Activated naive CD4-positive, alpha-beta T cell treated with anti-CD3 and anti-CD28 coated beads, Interleukin-2, amount 10 ng/mL, durations not matched to agents 7 days and 5 days (primary cell): ENCODE measurements at places on chromosomes 16 and 17.

- H3K27me3 ChIP-seq, result no peaks in the 10 kb centered on the region
- no peak for DNase-seq
- H3K36me3 ChIP-seq, result peaks cover 34% of the 10 kb centered on the region
Observed at GRCh38 chr16:50298591-50299507, 32.5 kb downstream of the ADCY7 start.

DNA sequence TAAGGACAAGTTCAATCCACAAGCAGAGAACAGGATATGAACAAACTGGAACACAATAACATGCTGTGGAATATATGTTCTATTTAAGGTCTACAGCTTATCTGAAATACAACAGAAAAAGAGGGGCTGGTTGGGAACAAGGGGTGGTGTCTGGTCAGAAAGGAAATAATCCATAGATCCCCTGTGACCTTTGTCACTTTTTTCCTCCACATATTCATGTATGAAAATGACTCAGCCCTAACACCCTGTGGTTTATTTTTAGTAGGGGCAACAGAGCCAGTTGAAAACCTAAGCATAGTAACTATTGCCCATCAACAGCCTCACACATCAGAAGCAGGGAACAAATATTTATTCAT lies 12.3 kb upstream of the SPAG9 start:
- H3K4me3 ChIP-seq, result no peak overlapping the region
- no peak overlapping the region for H3K27ac ChIP-seq
- H3K36me3 ChIP-seq, result no peaks in the 10 kb centered on the region
- peaks cover 7% of the 10 kb centered on the region for H3K4me1 ChIP-seq

DNA sequence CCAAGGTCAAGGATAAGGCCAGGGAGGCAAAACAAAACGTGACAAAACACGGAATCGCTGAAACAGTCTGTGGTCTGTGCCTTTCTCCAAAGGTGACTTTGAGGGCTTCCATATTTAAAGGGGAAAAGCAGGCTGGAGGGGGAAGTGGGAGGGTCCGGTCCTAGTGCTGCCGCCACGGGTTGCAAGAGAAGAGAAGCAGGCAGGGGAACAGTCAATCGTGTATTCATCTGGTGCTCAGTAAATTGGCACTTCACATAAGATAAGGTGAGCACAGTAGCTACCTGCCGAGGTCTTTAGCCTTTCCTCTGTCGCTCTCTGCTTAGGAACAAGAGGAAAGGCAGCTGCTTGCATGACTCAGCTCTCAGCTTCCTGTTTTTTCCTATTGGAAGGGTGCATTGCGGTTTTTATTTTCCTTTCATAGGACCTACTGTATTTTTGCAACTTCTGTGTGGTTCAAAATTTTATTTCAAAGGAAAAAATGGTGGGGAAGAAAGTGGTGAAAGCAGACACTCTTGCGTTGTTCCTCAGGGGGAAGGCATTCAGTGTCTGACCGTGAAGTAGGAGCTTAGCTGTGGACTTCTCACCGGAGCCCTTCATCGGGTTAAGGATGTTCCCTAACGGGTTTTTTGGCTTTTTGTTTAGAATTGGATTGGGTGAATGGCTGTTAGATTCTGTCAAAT lies 7.1 kb upstream of the LGALS3BP start:
- peak overlapping the region; percentile 24 for H3K27ac ChIP-seq
- peaks cover 19% of the 10 kb centered on the region for H3K4me1 ChIP-seq
- peak overlapping the region; percentile 10 for H3K4me3 ChIP-seq
- no peak for DNase-seq
- H3K27me3 ChIP-seq, result peaks cover 3% of the 10 kb centered on the region

DNA sequence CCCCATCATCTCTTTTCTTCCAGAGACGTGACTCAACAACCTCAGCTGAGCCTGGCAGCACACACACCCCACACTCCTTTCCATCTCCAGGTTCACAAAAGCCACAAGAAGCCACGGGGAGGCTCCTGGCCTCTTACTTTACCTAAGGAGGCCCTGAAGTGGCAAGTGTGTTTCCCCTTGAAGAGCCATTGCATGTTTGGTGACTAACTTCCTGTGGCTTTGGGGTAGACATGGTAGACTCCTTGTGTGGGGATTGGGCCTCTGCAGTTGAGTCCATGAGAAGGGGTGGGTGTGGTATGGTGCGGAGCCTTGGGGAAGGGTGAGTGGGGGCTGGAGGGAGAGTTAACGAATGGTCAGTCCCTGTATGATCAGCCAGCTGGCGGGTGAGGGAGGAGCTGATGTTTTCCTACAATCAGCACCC lies 24.2 kb downstream of the SAP30BP start:
- no peaks in the 10 kb centered on the region for H3K27me3 ChIP-seq
- H3K4me3 ChIP-seq, result no peak overlapping the region
- peaks cover 54% of the 10 kb centered on the region for H3K4me1 ChIP-seq
- peak; percentile 56 for DNase-seq
- H3K27ac ChIP-seq, result peak overlapping the region; percentile 43

- no peak overlapping the region for H3K27ac ChIP-seq
- peaks cover 23% of the 10 kb centered on the region for H3K27me3 ChIP-seq
- peaks cover 18% of the 10 kb centered on the region for H3K4me1 ChIP-seq
- no peaks in the 10 kb centered on the region for H3K36me3 ChIP-seq
Observed at GRCh38 chr17:64323774-64324173, 60.7 kb upstream of the TEX2 start.

DNA sequence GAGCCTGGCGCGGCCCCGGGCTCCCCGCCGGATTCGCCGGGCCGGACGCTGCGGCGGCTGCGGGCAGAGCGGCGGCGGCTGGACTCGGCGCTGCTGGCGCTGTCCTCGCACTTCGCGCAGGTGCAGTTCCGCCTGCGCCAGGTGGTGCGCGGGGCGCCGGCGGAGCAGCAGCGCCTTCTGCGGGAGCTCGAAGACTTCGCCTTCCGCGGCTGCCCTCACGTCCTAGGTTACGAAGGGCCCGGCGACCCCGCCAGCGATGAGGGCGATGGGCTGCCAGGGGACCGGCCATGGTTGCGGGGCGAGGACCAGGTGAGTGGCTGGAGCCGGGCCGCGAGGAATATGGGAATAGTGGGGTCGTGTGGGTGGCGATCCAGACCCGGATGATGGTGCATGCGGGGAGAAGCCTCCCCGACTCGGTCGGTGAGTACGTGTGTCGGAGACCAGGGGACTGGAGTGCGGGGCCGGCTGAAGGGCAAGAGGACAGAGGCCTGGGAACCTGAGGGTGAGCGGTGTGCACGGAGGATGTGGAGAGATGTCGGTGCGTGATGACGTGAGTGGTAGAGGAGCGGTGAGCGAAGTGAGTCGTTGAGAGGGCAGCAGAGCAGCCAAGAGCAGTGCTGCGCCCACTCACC lies 517 bp downstream of the RUNDC1 start:
- peak; percentile 74 for DNase-seq
- H3K4me3 ChIP-seq, result peak overlapping the region; percentile 86
- H3K27ac ChIP-seq, result peak overlapping the region; percentile 80
- H3K4me1 ChIP-seq, result peaks cover 42% of the 10 kb centered on the region
- peaks cover 21% of the 10 kb centered on the region for H3K36me3 ChIP-seq
- peaks cover 16% of the 10 kb centered on the region for H3K27me3 ChIP-seq

DNA sequence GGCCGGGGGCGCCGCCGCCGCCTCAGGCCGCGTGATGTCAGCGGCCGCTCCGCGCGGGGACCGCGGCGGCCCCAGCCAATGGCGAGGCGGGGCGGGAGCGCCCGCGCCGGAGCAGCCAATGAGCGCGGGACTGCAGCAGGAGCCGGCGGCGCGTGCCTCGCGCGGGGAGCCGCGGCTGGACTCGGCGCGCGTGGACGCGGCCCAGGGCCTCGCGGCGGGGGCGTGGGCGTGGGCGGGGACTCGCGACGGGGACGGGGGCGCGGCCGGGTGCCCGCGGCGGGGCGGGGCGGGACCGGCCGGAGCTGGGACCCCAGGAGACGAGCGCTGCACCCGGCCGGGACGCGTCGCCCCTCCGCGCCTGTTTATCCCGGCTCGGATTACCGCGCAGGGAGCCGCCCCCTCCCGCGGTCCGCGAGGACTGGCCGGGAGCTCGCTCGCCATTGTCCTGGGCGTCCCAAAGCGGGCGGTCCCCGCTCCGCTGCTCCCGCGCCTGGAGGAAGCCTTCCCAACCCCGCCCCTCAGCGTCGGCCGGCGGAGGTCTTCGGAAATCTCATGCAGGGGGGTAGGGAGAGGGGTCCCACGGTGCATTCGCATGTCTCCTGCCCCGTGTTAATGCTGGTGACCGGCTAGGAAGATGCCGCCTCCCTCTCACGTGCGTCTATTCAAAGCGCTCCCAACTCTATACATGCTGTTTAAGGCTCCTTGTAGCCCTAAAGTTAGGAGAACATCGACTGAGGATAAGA lies at the start of gene RNF157:
TSS of gene RNF157 (minus strand) at position 33 of the 743 bp plus-strand sequence. CDS start 253 bp downstream, outside the sequence.
- H3K4me1 ChIP-seq, result peaks cover 81% of the 10 kb centered on the region
- no peaks in the 10 kb centered on the region for H3K27me3 ChIP-seq
- H3K36me3 ChIP-seq, result peaks cover 35% of the 10 kb centered on the region
- peak; percentile 80 for DNase-seq
- peak within 1 kb of the TSS; percentile 87 for H3K27ac ChIP-seq

DNA sequence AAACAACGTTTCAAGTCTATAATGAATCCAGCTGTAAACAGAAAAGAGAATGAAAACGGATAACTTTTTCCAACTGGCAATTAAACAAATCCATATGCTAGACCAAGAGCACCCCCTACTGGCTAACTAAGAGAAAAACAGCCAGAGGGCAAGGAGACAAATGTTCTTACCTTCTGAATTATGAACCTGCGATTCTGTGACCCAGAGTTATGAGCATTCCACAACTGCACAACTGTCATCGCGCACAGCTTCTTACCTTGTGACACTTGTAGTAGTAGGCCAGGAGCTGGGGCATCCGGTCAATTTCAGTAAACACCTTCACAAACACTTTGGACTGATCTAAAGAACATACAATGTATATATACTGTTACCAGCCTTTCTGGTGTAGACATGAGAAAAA lies 18.6 kb downstream of the COG7 start:
- no peak overlapping the region for H3K4me3 ChIP-seq
- no peak for DNase-seq
- no peaks in the 10 kb centered on the region for H3K27me3 ChIP-seq
- H3K27ac ChIP-seq, result no peak overlapping the region
- peaks cover 30% of the 10 kb centered on the region for H3K36me3 ChIP-seq

DNA sequence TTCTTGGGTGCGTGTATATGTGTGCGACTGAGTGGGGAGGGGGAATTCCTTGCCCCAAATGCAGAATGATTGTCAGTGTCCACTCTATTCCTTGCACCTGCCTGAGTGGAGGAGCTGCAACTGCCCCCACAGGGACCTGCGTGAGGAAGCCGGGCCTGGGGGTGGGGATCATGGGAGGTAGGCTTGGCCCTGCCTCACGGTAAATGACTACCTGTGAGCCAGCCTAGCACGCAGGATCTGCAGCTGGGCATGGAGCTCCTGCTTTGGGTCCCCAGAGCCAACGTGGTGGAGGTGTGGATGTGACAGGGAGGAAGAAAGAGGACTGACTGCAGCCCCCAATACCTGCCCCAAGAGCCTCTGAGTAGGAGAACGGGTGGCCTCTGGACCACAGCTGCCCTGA lies 77.0 kb upstream of the GAS7 start:
- no peak overlapping the region for H3K4me3 ChIP-seq
- H3K36me3 ChIP-seq, result no peaks in the 10 kb centered on the region
- H3K27ac ChIP-seq, result no peak overlapping the region
- H3K4me1 ChIP-seq, result no peaks in the 10 kb centered on the region
- no peaks in the 10 kb centered on the region for H3K27me3 ChIP-seq

- no peak overlapping the region for H3K4me3 ChIP-seq
- H3K27ac ChIP-seq, result no peak overlapping the region
- no peaks in the 10 kb centered on the region for H3K36me3 ChIP-seq
- no peak for DNase-seq
Observed at GRCh38 chr17:43855061-43855460, 8.1 kb downstream of the CD300LG start.

GRCh38 chr16:3058139-3059030 lies 7.1 kb upstream of the IL32 start:
- H3K27me3 ChIP-seq, result no peaks in the 10 kb centered on the region
- peak overlapping the region; percentile 94 for H3K27ac ChIP-seq
- H3K36me3 ChIP-seq, result peaks cover 35% of the 10 kb centered on the region
- peak; percentile 74 for DNase-seq
- H3K4me1 ChIP-seq, result peaks cover 81% of the 10 kb centered on the region

DNA sequence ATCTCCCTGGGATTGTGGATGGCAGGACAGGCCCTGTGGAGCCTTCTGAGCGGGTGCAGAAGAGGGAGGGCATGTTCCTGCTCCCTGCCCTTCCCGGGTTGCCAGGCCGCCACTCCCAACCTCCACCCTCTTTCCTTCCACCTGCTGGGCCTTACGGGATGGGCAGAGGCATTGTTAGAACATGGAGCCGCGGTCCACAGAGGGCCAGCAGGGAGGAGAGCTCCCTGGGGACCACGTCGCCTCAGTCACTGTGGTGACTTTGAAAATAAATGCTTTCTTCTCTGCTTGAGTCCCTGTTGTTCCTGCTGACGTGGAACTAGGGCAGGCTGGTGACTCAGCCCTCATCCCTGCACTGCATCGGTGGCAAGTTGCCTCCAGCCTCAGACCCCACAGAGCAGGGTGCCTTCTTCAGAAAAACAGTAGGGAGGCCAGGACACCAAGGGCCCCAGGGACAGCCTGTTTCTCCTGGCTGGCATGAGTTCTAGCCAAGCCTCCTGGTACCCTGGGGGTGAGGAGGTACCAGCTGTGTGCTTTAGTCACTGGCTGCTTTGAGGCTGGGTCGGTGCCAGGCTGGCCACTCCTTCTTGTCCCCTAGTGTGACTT lies 224.9 kb downstream of the SEC14L1 start:
- peaks cover 50% of the 10 kb centered on the region for H3K4me1 ChIP-seq
- peaks cover 64% of the 10 kb centered on the region for H3K27me3 ChIP-seq
- no peaks in the 10 kb centered on the region for H3K36me3 ChIP-seq
- no peak for DNase-seq
- no peak overlapping the region for H3K4me3 ChIP-seq

- H3K36me3 ChIP-seq, result peaks cover 34% of the 10 kb centered on the region
- H3K27ac ChIP-seq, result no peak overlapping the region
- H3K4me1 ChIP-seq, result peaks cover 27% of the 10 kb centered on the region
Observed at GRCh38 chr17:21535686-21536375, 156.5 kb upstream of the KCNJ18 start.

DNA sequence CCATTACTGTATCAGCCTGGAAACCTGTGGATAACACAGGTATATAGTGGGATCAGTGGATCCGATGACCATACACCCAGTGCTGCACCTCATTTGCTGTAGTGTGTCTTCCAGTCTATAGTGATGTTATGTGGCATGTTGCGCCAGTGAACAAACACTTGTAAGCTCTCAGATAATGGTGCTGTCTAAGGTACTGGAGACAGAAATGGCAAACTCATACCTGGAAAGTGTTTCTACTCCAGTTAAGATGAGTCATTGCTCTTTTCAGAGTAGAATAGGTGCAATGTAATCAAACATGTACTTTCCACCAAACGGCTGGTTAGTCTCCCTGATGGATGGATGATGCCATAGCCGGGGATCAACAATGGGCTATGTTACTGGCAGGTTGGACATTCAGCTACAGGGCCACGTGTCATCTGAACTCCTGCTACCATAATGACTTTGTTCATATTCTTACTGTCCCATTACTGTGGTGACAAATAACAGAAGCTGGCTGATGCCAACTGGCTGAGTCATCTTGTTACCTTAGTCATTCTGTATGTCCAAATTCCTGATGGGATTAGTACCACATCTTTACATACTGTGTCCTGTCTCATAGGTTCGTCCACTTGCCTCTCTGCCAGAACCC lies 6.3 kb downstream of the CCL11 start:
- H3K36me3 ChIP-seq, result no peaks in the 10 kb centered on the region
- no peak overlapping the region for H3K27ac ChIP-seq
- H3K27me3 ChIP-seq, result peaks cover 14% of the 10 kb centered on the region
- DNase-seq, result no peak
- H3K4me1 ChIP-seq, result no peaks in the 10 kb centered on the region
